ENCODE measurements at places on chromosomes 5 and 9.

DNA sequence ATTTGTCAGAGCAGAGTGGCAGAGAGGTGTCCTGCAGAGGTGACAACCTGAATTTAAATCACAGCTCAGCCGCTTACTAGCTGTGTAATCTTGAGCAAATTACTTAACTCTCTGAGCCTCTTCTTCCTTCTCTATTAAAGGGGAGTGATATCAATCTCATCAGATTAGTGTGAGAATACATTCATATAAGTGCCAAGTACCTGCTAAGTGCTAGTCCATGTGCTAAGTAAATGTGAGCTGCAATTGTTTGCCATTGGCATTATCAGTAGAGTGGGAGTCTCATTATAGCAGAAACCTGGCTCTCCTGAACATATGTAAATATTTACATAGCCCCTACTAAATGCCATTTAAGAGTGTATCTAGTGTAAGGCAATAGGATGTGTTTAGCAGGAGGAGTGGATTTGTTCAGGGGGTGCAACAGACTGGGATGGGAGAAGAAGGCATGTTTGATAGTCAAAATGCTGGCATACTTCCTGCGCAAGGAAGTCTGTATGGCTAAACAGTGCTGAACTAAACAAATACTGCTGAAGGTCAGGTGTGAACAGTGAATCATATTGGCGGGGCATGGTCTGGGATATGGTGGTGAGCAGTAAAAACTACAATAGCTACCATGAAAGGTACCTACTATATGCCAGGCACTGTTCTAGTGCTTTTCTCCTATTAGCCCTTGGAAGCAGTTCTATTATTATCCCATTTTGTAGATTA, 74.5 kb downstream of the F2RL2 start:
- no peak for DNase-seq

DNA sequence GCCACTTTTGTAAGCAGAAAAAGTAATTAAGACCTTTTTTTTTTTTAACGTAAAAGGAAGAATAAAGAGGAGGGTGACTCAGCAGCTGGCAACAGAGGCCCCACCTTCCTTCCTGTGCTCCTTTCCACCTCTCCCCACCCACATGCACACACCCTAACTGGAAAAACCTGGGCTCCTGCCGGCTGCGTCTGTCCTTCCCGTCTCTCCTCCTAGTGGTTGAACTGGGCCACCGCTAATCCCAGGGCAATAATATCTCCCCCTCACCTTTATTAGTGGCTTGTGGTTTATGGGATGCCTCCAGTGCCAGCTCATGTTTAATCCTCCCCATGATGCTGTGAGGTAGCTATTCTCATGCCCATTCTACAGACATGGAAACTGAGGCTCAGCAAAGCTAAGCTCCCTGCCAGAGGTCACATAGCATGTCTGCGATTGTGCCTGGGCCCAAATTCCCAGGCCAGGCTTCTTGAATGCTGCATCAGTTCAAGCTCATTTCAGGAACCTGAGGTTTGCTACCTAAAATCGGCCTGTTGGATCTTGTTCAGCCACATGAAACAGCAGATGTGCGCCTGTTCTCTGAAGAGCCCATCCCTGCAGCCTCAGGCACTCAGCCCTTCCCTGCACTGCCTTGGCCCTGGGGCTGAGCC, 60.9 kb upstream of the IL17B start:
- DNase-seq, result no peak

- DNase-seq, result no peak
These were observed 344.8 kb upstream of the POU5F2 start for GRCh38 chr5:94086194-94086593.

- no peak for DNase-seq
These were observed 131.4 kb upstream of the TRIM32 start for GRCh38 chr9:116555556-116556155.

DNA sequence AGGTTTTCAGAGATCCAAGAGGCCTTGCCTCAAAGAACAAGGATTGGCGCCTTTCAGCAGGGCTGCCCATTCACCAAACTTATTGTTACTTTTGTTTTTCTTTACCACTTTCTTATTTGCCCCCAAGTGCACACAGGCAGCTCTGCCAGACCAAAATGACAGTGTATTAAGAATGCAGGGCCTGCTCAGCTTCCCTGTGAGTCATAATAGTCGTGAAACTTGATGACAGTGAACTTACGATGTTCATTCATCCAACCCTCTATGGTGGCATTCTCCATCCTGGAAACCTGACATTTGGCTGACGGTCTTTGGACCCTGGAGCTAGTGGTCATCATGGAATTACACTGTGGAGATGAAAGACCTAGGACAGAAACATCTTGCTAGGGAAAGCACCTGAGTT, 44.3 kb downstream of the UBE2QL1 start:
- DNase-seq, result no peak

- no peak for DNase-seq
These were observed 61.1 kb downstream of the TARS1 start for GRCh38 chr5:33501899-33502298.

GRCh38 chr9:79623799-79624721, 52.3 kb downstream of the TLE4 start:
- peak; percentile 68 for DNase-seq

- no peak for DNase-seq
These were observed 473.0 kb downstream of the PLK2 start for GRCh38 chr5:57986761-57987341.

- DNase-seq, result no peak
These were observed 83.7 kb upstream of the TMED7 start for GRCh38 chr5:115709585-115709984.

- no peak for DNase-seq
These were observed 1087.7 kb upstream of the SEMA6A start for GRCh38 chr5:117662361-117662760.

GRCh38 chr9:96061293-96061987, 185.9 kb downstream of the ERCC6L2 start:
- peak; percentile 61 for DNase-seq

GRCh38 chr9:134036130-134036529, 10.8 kb downstream of the BRD3OS start:
- DNase-seq, result no peak

GRCh38 chr9:107690021-107690420, 200.5 kb upstream of the KLF4 start:
- no peak for DNase-seq

DNA sequence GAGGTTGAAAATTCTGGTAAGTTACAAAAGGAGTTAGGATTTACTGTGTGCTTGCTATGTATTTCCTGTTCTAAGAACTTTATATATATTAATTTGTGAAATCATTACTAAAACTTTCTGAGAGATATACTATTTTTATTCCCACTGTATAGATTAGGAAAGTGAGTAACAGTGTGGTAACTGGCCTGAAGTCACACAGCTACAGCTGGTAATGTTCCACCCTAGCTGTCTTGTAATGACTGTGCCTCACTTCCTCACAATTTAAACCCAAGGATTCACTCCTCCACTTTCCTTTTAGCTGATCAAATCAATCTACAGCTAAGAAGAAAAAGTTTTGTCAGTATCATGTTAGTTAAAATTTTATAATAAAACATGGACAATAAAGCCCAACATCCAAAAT, 278.8 kb downstream of the GAS1 start:
- DNase-seq, result no peak

DNA sequence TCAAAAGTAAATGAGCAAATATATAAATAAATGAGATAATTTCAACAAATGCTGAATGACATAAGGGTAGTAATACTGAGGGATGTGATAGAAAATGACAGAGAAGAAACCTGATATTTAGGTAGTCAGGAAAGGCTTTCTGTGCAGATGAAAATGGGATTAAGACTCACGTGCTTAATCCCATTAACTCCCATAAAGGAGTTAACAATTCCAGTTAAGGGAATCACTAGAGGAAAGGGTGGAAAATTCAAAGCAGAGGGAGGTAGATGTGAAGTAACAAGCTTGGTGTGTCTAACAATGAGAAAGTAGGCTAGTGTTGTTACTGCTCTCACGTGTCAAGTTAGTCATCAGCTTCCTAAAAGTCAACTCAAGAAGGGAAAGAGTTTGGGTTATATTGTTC, 90.5 kb upstream of the TRIM32 start:
- no peak for DNase-seq

GRCh38 chr5:169941542-169941941, 38.8 kb downstream of the INSYN2B start:
- DNase-seq, result no peak

DNA sequence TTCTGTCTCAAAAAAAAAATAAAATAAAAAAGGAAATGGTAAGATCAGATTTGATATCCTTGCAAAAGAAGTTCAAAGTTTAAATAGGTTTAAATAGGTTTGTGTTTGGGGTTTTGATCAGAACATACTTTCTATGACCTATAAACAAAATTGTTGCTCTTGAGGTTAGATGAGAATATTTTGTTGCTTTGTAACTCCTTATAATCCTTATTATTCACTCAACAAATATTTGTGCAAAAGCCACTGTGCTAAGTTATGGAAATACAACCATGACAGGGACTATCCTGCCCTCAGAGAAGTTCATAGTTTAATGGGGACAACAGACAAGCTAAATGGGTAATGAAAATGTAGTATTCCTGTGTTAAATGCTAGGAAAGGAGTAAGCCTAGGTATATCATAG, 71.5 kb downstream of the INVS start:
- no peak for DNase-seq

GRCh38 chr9:128077847-128078503, 9.9 kb downstream of the SLC25A25 start:
- no peak for DNase-seq

- DNase-seq, result no peak
These were observed 601.1 kb downstream of the TLR4 start for GRCh38 chr9:118305331-118305730.

- DNase-seq, result no peak
These were observed 99.8 kb downstream of the TRIO start for GRCh38 chr5:14242871-14243383.

DNA sequence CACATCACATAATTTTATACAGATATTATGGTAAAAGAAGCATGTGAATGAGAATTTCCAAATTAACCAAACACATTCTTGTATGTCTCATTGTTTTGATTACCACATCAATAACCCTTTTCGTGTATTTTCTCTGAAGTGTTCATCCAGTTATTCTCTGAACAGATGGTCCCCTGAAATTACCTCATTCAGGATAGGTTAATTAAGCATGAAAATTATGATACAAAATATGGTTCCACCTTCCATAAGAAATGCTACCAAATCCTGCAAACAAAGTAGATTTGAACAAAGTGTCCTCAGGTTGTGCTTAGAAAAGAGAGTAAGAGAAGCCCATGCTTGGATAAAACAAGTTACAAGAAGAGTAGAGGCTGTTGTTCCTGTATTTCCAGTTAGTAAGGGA, 83.1 kb upstream of the LMNB1 start:
- DNase-seq, result no peak

DNA sequence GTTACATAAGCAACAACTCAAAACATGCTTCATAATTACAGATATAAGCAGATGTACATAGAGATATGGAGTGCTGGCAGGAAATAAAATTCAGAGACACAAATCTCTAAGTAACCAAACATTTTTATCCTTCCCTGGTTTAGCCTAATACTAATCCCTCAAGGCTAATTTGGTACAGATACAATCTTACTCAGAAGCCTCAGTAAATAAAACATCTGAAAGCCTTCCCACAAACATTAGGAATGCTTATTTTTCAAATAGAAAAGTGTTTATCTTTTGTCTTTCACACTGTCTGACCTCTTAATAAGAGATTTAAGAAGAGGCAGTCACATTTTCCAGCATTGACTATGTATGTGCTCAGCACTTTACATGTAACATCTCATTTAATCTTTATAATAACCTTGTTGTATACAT, 399.4 kb downstream of the ARRDC3 start:
- no peak for DNase-seq

DNA sequence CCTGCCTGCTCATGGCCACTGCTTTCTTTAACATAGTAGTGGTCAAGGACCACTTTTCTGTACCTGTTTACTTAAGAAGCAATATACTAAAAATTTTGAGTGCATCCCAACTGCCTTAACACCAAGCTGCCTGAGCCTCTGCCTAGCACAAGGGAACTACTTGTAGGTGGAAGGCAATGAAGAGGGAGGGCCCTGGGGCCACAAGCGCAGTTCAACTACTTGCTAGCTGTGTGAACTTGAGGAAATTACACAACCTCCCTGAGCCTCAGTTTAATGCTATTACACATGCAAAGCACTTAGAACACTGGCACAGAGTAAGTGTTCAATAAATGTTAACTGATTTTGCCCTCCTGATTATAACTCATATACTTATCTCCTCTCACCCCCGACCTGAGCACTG, 6.3 kb downstream of the ARL15 start:
- no peak for DNase-seq

- no peak for DNase-seq
These were observed 334.0 kb upstream of the PUM3 start for GRCh38 chr9:3177936-3178335.

DNA sequence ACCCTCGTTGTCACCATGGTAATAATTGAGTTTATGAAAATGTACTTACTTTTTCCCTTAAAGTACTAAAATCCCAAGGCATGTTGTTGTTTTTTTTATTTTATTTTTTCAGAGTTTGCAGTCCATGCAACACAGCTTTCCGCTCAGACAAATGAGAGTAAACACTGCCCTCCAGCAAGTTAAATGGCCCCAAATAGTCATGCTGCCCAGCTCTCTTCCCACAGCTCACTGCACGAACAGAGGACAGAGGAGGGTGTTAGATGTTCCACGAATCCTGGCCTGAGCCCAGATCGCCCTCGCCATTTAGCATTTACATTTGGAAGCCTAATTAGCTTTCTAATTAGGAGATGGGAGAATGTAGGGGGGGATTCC, 1.9 kb downstream of the NIM1K start:
- DNase-seq, result no peak

- DNase-seq, result no peak
These were observed 661.8 kb upstream of the RIOK2 start for GRCh38 chr5:97844797-97845196.

- DNase-seq, result no peak
These were observed 153.5 kb upstream of the STK32A start for GRCh38 chr5:147081311-147081764.

- no peak for DNase-seq
These were observed 230.5 kb upstream of the DMAC1 start for GRCh38 chr9:8030095-8030494.

- DNase-seq, result no peak
These were observed 161.6 kb downstream of the ZDHHC21 start for GRCh38 chr9:14531341-14532269.

GRCh38 chr9:19145881-19146280, 18.6 kb upstream of the PLIN2 start:
- no peak for DNase-seq

DNA sequence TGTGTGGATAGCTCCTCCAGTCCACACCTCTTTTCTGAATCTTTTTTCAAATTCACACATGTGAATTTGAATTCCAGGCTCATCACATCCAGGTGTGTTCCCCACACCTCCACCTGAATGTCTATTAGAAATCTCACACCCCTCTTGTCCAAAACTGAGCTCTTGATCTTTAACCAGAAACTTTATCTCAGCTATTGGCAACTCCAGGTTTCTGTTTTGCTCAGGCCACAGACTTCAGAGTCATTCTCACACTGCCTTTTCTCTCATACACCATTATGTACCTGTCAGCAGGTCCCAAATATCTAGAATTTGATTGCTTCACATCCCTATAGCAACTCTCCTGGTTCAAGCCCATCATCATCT, 11.6 kb downstream of the NIPSNAP3B start:
- no peak for DNase-seq

DNA sequence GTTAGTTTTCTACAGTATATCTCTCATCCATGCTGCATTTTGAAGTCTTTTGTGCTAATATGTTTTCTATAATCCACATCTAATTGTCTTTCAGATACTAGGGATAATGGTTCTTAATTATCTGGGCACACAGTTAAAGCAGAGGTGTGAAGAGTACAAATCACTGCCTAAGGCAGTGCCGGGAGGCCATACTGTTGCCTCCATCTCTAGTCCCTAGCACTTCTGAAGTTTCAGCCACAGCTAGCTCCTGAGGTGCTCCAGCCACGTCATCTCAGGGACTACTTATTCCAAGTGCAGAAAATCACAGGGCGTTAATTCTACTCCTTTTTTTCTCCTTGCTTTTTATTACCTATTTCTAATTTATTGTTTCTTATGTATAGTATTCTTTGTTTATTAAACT, 760.0 kb upstream of the FAM174A start:
- no peak for DNase-seq
